ENCODE measurements at places on chromosomes 3 and 15. TPM values are rescaled to one million over a fixed set of nuclear protein-coding genes. Genes with fewer than 3 reads are reported as not detected.

The CELF6 gene
- total RNA-seq, result 0.33 TPM

The EFCAB12 gene
- 0.31 TPM for total RNA-seq

The PPP1R14D gene
- not detected for total RNA-seq

The SAMD7 gene
- not detected for total RNA-seq

The AADACL2 gene
- total RNA-seq, result not detected

The SMCO1 gene
- not detected for total RNA-seq

The GOLGA6L4 gene
- total RNA-seq, result 1.0 TPM

The AGTR1 gene
- total RNA-seq, result not detected

The HRH1 gene
- total RNA-seq, result under 0.01 TPM

The THSD4 gene
- total RNA-seq, result under 0.01 TPM

The HHATL gene
- total RNA-seq, result not detected

The SLC12A1 gene
- 0.15 TPM for total RNA-seq

The NOX5 gene
- total RNA-seq, result under 0.01 TPM

The TM4SF18 gene
- 10.2 TPM for total RNA-seq

The IQSEC1 gene
- total RNA-seq, result 17.3 TPM

The LEKR1 gene
- 0.69 TPM for total RNA-seq

The CHRNA3 gene
- total RNA-seq, result under 0.01 TPM

The SH2D7 gene
- total RNA-seq, result not detected

The CAV3 gene
- total RNA-seq, result not detected

The CLDN16 gene
- total RNA-seq, result not detected

The PLEKHO2 gene
- total RNA-seq, result 58.3 TPM

The CTXN2 gene
- total RNA-seq, result not detected

The LIPH gene
- total RNA-seq, result under 0.01 TPM

The SLC28A1 gene
- not detected for total RNA-seq

The ERC2 gene
- total RNA-seq, result under 0.01 TPM

The MYLK gene
- total RNA-seq, result 13.4 TPM

The RYK gene
- 74.5 TPM for total RNA-seq

The TMC3 gene
- total RNA-seq, result not detected

The BUB1B gene
- 31.6 TPM for total RNA-seq

The TIMP4 gene
- total RNA-seq, result 0.33 TPM

The KLF15 gene
- total RNA-seq, result 8.8 TPM

The FGD5 gene
- not detected for total RNA-seq

The CA12 gene
- 17.1 TPM for total RNA-seq

The CAND2 gene
- 2.2 TPM for total RNA-seq

The TKT gene
- 593 TPM for total RNA-seq

The CCR5 gene
- total RNA-seq, result not detected

The IGSF10 gene
- 1.5 TPM for total RNA-seq

The LRTM1 gene
- total RNA-seq, result not detected

The SHC4 gene
- total RNA-seq, result 65.9 TPM

The TRAT1 gene
- total RNA-seq, result not detected

The LSAMP gene
- 18.5 TPM for total RNA-seq

The CCK gene
- total RNA-seq, result not detected

The MAGEL2 gene
- total RNA-seq, result under 0.01 TPM

The MKRN3 gene
- 7.0 TPM for total RNA-seq

The LRRC31 gene
- total RNA-seq, result not detected

The GABRR3 gene
- not detected for total RNA-seq

The SLC6A11 gene
- total RNA-seq, result not detected

The B3GALNT1 gene
- total RNA-seq, result 42.6 TPM

The CCR3 gene
- not detected for total RNA-seq

The TMEM207 gene
- total RNA-seq, result not detected

The OR5K2 gene
- not detected for total RNA-seq

The ALG1L2 gene
- 1.7 TPM for total RNA-seq

All from melanocyte of skin (primary cell).